ENCODE measurements at places on chromosomes 2 and 18.

DNA sequence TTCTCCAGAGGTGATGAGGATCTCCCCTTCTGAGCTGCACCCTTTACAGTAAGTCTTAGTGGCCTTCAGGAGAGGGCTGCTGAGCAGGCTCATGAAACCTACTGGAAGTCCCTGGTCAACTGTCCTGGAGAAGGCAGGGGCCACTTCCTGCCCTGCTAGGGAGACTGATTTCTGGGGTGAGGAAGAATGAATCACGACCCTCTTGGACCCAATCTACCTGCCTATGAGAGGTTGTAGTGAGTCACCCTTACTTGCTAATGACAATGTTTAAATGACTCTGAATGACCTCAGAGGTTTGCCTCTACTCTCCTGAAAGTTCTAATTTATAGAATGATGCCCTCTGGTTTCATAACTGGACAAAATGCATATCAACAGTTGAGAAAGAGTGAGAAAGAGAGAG is 79.4 kb upstream of the FAM136A start:
- no peak for DNase-seq

DNA sequence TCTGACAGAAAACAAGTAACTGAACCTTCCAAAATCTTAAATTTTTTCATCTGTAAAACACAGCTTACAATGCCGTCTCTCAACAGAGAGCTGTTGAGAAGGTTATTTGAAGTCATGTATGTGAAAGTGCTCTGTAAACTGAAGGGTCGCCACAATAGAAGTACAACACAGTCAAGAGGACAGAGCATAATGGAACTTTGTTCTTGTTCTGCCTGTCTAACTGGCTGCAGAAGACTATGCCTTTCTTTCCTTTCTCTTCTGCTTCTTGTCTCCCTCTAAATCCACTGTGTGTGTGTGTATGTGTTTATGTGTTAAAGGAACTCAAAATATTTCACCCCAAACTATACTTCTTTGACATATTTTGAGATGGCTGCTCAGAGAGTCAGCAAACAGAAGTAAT is 365.8 kb upstream of the RND3 start:
- DNase-seq: no peak

DNA sequence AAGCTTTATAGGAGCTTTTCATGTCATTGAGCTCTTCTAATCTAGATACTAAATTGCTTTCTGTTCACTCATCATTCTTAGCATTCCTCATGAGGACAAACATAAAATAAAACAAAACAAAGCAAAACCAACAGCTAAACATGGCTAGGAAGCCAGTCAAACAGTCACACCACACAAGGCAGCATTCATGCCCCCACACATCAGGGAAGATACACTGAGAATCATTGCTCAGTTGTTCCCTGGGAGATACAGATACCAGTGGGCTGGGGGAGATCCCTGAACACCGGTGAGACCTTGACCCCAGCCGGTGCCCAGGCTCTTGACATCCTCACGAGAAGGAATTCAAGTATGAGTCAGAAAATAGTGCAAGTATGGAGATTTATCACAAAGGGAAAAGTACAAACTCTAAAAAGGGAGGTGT is 177.9 kb upstream of the ARL4C start:
- DNase-seq: no peak

DNA sequence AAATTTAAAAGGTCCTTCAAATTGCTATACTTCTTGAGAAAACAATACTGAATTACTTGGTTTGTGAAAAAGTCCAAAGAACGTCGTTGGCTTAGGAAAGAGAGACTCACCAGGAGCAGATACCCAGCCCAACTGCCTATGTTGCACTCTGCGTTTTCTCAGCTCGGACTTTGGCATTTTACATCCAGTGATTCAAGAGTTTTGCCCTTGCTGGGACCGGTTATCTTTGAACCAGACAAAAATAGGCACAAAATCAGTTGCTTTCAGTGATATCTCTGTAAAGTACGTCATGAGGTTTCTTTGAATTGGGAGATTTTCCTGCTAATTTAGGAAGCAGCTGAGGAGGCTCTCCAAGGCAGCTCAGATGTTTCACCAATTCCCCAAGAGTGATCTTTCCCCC is 29.3 kb downstream of the FHOD3 start:
- no peak for DNase-seq

- DNase-seq: no peak
These were observed 6.5 kb upstream of the CNDP2 start for GRCh38 chr18:74489676-74490075.

DNA sequence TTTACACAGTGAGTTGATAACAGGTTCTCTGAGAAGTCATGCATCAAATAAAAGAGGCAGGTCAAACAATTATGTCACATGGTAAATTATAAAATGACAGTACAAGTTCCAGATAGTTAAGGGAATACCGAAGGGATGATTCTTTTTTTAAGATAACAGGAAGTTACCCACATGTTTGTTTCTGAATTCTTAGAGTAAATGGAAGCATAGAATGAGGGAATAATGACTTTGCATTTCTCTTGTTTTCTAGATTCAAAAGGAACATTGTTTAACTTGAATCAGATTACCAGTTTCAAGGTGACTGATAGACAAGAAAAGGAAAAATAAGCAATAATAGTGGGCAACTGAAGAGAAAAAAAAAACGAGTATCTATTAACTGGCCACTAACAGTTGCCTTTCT is 124.5 kb downstream of the MIB1 start:
- no peak for DNase-seq

GRCh38 chr2:27378809-27379290 is 1.7 kb downstream of the ZNF513 start:
- DNase-seq: no peak

GRCh38 chr2:30400151-30400954 is 46.7 kb upstream of the LCLAT1 start:
- no peak for DNase-seq

GRCh38 chr2:122100346-122100745 is 344.9 kb downstream of the TSN start:
- DNase-seq: no peak

- no peak for DNase-seq
These were observed 38.5 kb upstream of the SLC35G4 start for GRCh38 chr18:11570769-11571412.

DNA sequence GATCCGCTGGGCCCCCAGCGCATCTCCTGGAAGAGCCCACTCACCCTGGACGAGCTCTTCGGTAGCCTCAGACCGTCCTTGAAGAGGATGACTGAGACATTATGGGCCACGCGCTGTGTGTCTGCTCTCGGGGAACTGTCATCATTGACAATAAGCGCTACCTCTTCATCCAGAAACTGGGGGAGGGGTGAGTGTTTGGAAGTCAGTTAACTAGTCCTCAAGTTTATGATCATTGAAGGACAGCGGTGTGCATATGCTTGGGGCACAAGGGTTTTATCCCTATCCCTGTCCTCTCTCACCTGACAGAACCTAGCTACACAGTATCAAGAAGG is 586 bp downstream of the STK16 start:
- DNase-seq: no peak

- no peak for DNase-seq
These were observed 72.5 kb downstream of the USP34 start for GRCh38 chr2:61398413-61398812.

DNA sequence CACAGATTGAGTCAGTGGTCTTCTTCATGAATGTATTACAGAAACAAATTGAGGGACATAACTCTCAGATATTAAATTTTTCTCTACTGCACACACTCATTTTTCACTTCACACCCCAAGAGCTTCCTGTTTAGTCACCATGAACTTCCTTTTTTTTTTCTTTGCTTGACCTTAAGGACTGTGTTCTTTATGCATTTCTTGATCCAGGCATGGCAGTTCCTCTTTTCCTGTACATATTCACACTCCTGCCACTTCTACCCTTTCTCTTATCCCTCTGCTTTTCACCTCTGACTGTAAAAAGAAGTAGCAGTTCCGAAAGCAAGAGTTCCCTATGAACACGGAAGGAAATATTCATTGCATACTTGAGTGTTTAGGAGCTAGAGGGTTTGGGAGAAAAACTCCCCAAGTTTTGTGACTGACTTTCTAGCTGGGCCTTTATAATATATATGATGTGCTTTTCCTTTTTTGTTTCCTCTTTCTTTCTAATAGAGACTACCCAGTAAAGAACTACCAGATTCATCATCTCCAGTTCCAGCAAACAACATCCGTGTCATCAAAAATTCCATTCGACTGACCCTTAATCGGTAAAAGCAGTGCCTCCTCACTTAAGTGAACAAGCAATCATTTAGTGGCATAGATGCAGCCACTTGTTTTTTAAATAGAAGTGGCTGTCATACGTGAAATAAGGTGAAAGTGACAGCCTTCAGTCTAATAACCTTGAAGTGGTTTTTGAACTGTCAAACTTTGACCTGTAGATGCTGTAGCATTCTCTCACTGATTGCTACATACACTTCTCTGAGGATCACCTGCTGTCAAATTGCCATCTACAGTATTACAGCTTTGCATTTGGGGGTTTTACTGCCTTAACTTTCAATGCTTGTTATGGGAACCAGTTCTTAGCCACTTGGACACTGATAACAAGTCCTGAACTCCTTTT is 40.8 kb downstream of the PAPOLG start:
- DNase-seq: no peak

DNA sequence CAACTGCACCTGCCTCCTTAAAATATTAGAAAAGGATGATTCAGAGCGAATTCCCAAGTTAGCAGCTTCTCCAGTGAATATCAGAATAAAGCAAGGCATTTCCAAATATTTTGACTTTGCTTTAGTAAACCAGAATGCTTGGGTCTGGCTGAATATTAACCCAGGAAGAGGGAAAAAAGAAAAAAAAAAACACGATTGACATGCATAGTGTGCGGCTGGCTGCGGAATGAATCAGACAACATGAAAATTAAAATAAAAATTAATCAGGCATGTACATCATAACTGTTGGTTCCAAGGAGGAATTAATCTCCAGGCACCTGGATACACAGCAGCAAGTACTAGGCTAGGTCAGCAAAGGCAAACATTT is 105.8 kb upstream of the NCKAP5 start:
- DNase-seq: no peak

GRCh38 chr2:234285541-234285940 is 211.3 kb downstream of the ARL4C start:
- no peak for DNase-seq

GRCh38 chr18:59907660-59908059 is 7.9 kb downstream of the PMAIP1 start:
- no peak for DNase-seq

All from endothelial cell (in vitro differentiated cells).